ENCODE measurements at places on chromosomes 4 and X.

- DNase-seq = no peak
Measured at GRCh38 chr4:105634402-105635080, 73.9 kb downstream of the INTS12 start.

DNA sequence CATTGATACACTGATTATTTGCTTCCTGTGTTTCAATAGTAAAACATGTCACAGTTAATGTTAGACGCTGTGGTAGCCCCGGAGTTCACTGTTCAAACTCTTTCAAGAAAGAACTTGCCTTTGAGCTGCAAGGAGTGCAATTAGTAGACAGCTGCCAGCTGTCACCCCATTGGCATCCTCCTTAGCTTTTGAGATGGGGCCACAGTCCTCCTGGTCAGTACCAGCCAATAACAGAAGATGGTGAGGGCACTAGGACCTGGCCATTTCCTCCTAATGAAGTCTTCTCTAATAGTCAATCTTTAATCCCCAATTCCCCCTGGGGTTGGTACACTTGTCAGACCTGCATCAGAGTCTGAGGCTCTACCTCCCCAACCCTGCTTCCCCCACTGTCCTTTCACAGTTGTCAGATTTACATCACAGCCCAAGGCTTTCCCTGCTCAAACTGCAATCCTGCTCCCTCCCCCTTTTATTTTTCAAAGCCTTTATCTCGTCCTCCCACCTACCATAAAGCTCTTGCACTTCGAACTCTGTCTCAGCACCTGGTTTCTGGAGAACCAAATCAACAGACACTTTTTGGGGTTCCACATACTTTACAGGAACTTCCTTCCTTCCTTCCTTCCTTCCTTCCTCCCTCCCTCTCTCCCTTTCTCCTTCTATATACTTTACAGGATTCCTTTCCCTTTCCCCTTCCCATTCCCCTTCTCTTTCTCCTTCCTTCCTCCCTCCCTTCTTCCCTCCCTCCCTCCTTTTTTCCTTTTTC is 182.0 kb downstream of the RASL11B start:
- no peak for DNase-seq

GRCh38 chr4:1788254-1788973 is 4.7 kb upstream of the FGFR3 start:
- DNase-seq = no peak

- no peak for DNase-seq
Measured at GRCh38 chr4:70687392-70687791, 940 bp upstream of the UTP3 start.

GRCh38 chr4:2042204-2042946 is 16.8 kb upstream of the NAT8L start:
- no peak for DNase-seq

GRCh38 chrX:68695206-68695845 is 47.9 kb downstream of the STARD8 start:
- no peak for DNase-seq

GRCh38 chr4:169975838-169976796 is 50.1 kb downstream of the MFAP3L start:
- no peak for DNase-seq

DNA sequence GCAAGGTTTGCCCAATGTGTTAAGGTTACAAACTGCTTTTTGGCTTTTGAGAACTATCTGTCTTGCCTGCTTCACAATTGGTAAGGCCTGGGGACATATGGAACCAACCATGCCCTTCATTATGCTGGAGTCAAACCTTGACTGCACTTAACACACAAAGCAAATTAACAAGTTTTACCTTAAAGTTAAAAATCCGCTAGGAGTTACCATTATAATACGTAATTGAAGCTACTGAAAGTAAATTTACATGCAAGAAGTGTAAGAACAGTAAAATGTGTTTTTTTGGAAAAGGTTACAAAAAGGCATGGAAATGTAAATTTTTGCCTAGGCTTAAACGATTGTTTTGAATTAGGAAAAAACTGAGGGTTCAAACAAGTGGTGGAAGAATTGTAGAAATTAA is 69.7 kb downstream of the BMP15 start:
- DNase-seq = no peak

DNA sequence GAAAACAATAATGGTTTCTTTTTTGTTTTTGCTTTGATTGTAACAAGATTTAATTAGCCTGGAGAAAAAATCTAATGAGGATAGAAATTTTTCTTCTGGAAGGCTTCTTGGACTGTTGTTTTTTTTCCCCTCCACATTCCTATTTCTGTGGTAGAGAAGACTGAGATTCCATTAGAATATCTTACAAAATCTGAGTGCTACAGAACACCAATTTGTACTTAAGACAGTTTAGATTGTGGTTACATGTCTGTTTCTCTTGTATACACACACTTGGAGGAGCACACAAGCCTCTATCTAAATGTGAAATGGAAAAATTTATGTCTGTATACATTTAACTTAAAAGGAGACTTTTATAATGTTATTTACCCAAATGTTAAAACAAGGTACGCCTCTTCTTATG is 176.9 kb upstream of the ARSJ start:
- DNase-seq = no peak
